ENCODE measurements at places on chromosomes 6 and 20.

DNA sequence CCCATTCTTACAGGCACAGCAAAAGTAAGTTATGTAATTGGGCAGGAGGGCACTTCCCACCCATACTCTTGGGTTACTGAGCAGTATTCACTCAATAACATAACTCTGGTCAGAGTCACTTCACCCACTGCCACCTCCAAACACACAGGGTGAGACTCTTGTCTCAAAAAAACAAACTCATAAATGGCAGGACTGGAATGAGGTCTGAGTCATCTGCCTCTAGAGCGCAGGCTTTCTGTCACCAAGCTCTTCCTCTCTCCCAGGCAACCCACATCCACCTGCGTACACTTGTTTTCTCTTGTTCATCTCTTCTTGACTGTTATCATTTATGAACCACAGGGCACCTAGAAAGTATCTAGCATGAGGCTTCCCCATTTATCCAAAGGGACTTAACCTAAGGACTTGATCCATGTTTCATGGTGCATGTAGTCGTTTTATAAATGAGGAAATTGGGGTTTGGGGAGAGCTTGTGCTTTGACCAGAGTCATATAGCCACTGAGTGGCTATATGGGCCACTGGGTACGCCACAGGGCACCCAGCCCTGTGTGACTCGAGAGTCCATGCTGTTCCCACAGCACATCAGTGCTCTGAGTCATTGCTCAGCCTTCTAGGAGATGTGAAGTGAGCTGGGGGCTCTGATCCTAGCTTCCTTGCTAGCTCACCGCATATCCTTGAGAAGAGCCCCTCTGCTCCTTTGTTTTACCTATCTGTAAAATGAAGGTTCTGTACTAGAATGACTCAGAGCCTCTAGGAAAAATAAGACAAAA, 22.4 kb downstream of the C20orf173 start:
- no peak for DNase-seq

DNA sequence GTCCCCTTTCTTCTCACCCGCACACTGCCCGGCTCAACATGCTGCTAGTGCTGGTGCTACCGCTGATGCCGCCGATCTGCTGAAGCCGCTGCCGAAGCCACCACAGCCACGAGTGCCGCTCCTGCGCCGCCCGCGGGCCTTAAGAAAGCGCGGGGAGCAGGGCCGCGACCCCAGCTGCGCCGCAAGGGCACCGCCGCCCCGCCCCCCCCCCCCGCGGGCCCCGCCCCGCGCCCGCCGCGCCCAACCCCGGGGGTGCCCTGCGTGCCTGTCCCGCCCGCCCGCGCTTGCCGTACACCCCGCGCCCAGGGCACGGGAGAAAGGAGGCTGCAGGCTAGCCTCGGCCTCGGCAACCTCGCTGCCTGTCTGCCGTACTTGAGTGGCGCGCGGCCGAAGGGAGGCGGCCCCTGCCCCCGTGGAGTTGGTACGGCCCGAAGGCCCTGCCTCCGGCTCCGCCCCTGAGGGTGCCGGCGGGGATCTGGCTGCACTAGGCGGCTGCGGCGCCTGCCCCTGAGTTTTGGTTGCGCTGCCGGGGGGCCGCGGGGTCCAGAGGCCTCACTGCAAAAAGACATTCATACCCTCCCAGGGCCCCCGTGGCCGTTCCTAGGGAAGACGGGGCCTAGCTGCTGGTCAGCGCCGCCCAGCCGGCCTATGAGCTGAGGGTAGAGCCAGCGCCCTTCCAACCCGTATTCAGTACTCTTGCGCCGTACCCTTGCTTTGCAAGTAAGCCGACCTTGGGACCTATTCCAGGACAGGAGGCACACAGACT, at the start of gene SOD2:
Gene SOD2 (minus strand): TSS at position 114 of the 766 bp plus-strand sequence. CDS start 74 bp downstream, at position 40.
- DNase-seq, result no peak

- no peak for DNase-seq
Observed at GRCh38 chr6:119110601-119111548, 32.4 kb upstream of the FAM184A start.

GRCh38 chr6:97009781-97010492, 85.4 kb downstream of the KLHL32 start:
- no peak for DNase-seq

GRCh38 chr6:28001351-28001750, 44.3 kb downstream of the OR2B6 start:
- no peak for DNase-seq
